Hepatic stellate cell (primary cell): ENCODE measurements at places on chromosomes 3 and 15.
A peak's percentile ranks its signal among the peaks of the same experiment; 100 is the strongest.

DNA sequence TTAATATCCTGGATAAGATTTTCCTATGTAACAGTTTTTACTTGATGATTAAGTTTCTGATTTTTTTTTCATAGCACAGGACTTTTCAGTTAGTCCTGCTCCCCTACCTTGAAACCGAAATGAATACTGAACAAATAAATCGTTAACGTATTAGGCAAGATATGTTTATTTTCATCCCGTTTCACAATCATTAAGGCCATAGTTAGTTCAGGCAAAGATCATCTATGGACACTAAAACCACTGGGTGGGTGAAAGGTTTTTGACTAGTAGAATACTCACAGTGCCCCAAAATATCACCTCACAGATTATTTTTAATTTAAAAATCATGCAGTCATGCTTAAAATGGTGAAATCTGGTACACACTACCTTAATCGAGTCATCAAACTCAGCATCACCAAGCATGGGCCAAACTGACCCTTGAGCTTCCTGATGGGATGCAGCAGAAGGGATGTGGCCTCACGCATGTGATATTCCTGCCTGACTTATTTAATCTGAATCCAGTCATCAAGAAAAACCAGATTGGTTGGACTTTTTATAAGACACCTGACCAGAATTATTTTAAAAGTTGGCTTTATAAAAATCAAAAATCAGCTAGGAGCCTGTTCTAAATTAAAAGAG, 365.0 kb downstream of the LPP start:
- DNase-seq, result no peak

GRCh38 chr3:101685050-101685400, 1.5 kb downstream of the RPL24 start:
- DNase-seq, result no peak

DNA sequence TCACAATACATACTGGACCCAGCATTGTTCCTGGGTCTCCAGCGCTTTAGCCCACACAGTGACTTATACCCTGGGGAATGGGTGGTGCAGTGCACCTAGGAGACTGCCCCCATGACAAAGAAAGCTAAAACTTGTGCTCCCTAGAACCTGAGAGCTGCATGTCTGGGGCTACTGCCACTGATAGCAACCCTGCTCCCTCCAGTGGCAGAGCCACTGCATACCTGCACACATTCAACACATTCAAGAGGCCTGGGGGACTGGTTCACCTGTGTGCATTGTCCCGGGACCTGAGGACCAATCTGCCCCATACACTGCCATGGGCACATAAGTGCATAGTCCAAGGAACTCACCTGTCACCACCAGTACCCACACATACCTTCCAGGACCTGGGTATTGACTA, 302.7 kb upstream of the MANF start:
- no peak for DNase-seq

DNA sequence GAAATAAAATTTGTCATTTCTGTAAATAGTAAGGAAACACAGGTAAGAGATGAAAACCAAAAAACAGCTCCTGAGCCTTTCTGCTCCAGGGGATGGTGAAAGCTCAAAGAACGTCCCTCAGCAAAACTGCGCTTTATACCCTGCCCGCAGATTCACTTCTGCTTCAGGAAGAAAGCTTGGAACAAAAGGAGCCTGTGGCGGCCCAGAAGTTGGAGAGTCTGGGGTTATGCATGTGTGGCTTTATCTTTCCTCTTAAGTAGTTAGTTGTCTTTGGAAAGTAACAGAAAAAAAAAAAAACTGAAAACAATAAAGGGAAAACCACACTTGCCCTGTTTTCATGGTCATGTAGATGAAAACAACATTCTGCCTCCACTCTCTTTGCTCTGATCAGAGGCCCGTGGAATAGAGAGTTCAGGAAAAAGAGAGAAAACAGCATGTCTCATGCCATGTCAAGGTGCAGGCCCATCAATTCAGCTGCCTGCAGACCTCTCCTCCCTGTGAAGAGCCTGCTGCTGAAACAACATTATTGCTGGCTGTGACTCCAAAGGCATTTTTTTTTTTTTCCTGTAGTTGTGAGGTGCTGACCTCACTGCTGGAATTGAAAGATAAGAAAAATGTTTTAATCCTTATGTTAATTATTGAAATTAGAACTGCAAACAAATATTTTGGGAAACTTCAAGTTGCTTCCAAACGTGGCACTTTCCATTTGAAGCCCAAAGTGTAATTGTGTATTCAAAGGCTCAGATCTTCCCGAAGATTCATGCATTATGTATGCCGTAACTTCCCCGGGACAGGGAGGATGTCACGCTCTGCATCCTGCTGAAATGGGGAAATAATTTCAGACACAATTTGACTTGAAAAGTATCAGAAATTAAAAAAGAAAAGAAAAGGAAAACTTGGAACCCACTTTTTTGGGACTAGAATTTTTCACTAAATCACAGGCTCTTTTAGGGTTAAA, 108.4 kb upstream of the ZNF385D start:
- DNase-seq, result no peak

DNA sequence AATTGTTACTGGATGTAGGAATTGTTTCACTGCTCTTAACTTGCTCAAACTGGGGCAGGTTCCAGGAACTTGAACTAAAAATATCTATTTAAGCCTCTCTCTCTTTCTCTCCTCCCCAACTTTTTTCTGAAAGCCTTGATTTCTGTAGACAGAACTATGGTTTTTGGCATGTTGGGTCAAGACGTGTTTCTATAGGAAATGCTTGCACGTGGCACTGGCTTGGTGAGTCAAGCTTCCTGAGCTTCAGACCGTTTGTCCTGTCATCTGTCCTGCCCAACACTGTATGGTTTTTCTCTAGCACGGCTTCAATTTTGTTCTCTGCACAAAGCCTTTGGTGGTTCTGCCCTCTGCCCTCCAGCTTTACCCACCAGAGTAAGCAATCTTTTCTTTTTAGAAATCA, 13.5 kb downstream of the EAF1 start:
- no peak for DNase-seq

- no peak for DNase-seq
These were observed 132.8 kb downstream of the LRIG1 start for GRCh38 chr3:66367979-66368378.

DNA sequence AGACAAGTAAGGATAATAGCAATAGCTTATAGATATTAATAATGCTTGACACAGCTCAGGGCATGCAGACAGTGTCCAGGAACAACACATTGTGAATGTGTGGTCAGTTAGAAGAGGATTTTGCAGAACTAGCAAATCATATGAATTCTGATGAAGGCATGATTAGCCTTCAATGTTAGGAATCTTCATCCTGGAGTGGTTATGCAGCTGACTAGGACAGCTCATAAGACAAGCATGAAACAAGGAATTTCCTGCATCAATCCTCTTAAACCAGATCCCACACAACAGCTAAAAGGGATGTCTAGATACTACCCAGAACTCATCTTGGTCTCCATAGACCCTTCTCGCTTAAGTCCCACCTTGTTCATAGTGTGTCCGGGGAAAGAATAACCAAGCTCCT, 499.0 kb upstream of the ATP11B start:
- no peak for DNase-seq

DNA sequence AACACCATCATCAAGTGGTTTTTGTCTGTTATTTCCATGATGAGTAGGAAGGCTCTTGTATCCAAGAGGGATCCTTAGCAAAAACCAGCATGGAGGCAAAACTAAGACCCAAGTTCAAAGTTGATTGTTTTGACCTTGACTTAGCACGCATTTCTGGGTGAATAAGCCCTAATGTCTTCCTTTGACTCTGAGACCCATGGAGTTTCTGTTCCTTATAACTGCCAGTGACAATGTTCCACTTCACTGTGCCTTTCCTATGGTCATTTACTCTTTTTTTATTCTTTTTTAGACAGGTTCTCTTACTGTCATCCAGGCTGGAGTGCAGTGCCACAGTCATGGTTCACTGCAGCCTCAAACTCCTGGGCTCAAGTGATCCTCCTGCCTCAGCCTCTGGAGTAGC, 118.2 kb upstream of the MRPL3 start:
- DNase-seq, result no peak

DNA sequence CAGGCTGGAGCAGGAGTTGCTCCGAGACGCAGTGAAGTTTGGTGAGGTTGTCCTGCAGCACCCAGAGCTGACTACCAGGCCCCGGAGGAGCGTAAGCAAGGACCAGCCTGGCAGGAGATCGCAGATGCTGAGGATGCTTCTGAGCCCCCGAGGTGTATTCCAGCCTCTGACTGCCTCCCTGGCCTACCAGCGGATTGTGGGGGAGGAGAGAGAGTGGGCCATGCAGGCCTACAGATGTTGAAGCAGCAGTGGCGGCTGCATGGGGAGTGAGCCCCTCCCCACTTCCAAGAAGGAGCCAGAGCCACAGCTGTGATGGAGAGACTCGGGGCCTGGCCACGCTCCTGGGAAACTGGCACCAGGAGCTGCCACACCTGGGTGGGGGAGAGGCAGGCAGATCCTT, 302.5 kb upstream of the PROK2 start:
- DNase-seq, result no peak

GRCh38 chr3:125220727-125221429, 8.3 kb upstream of the SLC12A8 start:
- DNase-seq, result no peak

- DNase-seq, result peak; percentile 6
These were observed 87.5 kb upstream of the MYO5C start for GRCh38 chr15:52383100-52383588.

GRCh38 chr3:29643034-29643425, 362.2 kb downstream of the RBMS3 start:
- no peak for DNase-seq

GRCh38 chr3:52896613-52897012, 735 bp downstream of the STIMATE start:
- DNase-seq, result no peak

- DNase-seq, result no peak
These were observed 7.3 kb downstream of the CSK start for GRCh38 chr15:74789171-74789631.

DNA sequence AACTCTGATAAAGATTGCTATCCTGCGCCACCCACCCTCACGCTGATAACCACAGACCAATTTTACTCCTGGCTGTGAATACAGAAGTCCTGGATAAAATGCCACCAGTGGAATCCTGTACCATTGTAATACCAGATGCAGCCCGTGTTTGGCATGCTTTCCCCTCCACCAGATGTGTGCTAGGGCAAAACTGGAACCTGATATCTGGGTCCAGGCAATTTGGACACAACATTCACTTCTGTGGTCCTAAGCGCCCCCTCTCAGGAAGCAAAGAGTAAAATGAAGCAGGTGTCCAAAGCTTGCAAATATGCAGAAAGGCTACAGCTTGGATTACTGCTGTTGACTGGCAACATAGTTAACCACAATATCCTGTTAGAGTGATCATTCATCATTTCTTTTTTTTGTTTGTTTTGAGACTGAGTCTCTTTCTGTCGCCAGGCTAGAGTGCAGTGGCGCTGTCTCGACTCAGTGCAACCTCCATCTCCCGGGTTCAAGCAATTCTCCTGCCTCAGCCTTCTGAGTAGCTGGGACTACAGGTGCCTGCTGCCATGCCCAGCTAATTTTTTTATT, 32.8 kb downstream of the LOXL1 start:
- no peak for DNase-seq

DNA sequence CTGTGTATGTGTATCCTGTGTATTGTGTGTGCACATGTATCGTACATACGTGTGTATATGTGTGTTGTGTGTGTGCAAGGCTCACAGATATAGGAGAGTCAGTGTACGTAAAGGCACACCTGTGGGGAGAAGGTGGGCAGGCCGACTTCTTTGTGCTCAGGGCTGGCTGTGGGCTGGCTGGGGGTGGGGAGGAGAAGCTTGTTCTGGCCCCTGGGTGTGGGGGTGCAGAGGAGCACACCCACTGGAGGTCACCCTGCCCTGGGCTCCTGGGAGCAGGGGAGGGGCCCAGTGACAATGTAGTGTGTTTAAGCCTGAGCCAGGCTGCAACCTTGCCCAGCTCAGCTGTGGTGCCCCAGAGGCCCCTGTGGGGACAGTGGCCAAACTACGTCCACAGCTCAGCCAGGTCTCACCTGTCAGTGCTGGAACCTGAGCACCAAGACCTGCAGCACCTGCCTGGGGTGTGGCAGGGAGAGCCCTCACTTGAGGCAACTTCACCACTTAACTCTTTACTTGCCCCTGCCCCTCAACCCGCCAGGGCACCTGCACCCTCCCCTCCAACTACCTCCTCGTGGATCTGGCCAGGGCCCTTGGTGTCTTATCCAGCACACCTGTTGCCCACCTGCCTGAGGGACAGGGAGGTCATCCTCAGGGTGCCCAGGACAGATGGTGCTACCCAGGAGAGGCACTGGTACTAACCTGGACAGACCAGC, 2.6 kb upstream of the HHATL start:
- no peak for DNase-seq

GRCh38 chr3:174675406-174675805, 183.7 kb upstream of the NAALADL2 start:
- no peak for DNase-seq

DNA sequence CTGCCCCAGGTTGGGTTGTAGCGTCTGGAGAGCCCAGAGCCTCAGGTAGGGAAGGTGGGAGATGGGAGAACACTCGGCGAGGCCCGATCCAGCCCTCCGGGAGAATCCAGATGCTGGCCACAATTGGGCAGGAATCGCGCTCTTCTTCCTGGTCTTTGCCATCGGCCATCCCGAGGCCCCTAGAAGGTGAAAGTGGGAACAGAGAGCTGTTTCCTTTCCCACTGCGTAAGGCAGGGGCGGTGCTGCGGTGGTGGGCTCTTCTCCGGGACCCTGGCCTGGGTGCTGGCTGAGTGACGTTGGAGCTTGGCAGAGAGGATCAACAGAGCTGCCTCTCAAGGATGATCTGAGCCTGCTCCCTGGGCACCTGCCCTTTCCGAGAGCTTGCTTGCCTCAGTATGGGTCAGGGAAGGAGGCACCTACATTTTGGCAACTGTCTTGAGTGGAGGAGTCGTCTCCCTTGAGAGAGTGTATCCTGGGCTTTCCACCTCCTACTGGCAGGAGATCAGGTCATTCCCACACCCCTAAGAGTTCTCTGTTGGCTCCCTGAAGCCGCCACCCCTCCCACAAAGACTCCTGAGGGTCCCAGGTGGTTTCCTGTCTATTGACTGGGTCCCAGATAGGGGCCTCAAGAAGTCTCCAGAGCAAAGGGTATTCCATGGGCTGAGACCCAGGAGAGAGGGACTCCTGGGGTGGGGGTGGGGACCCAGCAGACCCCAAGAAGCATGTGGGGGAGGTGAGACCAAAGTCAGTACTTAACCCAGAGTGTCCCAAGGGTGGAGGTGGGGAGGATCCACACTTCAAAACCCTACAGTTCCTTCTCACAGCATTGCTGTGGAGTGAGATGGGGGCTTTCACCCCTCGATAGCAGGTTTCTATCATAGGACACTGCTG, 1.6 kb downstream of the C15orf39 start:
- peak; percentile 45 for DNase-seq
